ENCODE measurements at places on chromosomes 13 and 19. TPM values are rescaled to one million over a fixed set of nuclear protein-coding genes. Genes with fewer than 3 reads are reported as not detected.
A peak's percentile ranks its signal among the peaks of the same experiment; 100 is the strongest.

GRCh38 chr13:46620029-46620428, 67.1 kb downstream of the LRCH1 start:
- DNase-seq = no peak

- no peak for DNase-seq
Measured at GRCh38 chr19:35852029-35852780, at the start of gene NPHS1. Gene NPHS1, minus strand, starts transcription at chr19:35852504. Its CDS starts 667 bp downstream, at chr19:35851837.

GRCh38 chr19:27775395-27775794, 1437.6 kb downstream of the UQCRFS1 start:
- no peak for DNase-seq

DNA sequence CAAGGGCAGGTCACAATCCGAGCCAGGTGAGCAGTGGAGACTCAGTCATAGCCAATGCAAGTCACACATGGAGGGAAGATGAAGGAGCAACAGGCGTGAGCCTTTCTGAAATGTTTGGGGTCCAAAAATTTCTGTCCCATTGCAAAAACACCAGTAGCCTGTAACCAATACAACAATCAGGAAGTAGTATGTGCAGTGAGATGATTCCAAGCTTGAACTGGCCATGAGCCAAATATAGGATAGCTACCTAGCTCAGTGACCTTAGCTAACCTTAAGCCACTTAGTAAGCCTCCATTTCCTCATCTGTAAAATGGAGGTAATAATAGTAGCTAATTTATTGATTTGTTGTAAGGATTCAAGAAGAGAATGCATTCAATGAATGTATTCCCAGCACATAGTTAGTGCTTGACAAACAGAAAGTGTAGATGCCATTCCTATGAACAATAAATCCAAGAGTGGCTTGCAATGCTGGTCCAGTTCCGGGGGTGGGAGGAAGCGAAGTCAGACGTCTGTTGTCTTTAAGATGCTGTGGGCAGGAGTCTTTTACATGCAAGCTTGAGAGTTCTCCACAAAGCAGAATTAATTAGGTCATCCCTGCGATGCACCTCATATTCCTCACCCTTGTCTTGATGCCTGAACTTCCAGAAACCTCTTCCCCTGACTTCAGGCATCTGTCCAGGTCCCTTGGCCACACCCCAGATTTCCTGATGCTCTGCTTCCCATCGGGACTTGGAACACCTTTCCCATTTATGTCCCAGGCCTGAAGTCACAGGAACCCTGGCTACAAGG, 195.7 kb upstream of the UBL3 start:
- DNase-seq = no peak

- DNase-seq = no peak
Measured at GRCh38 chr19:15403151-15403531, 15.6 kb downstream of the AKAP8L start.

DNA sequence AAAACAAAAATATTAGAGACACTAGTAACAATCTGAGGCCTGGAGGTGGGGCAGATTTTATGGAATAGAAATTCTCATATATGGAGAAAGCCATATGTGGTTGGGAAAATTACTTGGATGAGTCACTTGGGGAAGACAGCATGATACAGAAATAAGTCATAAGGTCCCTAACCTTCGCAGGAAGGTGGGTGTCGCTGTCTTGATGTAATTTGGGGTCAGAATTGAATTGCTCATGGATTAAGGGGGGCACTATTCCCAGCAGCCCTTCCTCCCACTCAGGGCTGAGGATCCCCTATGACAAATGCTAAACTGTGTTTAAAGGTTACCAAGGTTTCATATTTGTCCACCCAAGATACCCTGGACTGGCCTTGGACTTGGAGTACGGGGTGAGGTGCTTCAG, 5.0 kb downstream of the RDH8 start:
- no peak for DNase-seq

DNA sequence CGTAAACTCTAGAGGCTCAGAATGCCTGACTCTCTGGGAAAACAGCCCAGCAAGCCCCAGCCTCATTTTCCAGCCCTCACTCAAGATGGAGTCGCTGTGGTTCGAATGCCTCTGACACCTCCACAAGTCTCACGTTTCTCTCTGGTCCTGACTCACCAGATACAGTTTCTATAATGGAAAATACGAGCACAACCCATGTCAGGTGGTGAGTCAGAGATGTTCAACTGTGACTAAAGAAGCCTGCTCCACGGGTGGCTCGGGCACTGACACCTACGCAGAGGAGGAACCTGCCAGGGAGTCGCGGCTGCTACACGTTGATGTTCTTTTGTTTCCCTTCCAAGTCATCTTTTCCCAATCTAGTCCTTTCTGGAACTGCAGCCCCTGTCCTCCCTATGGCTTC, 87.1 kb upstream of the STK24 start:
- DNase-seq = peak; percentile 74

DNA sequence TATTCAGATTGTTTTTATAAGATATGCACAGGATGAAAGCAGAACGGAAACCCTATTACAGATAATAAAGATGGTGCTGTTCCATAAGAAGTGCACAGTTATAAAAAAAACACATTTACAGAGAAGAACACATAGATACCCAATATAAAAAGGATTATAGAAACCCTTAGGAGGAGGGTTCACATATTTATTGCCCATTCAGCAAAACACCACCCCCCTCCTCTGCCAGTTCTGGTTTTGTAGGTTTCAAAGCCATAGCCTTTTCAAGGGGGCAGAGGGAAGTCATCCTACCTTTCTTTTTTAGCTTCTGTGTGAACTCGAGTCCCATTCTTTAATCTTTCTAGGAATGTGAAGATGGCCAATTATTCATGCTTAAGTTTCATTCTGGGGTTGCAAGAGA, 511.2 kb downstream of the GPC5 start:
- DNase-seq = no peak

DNA sequence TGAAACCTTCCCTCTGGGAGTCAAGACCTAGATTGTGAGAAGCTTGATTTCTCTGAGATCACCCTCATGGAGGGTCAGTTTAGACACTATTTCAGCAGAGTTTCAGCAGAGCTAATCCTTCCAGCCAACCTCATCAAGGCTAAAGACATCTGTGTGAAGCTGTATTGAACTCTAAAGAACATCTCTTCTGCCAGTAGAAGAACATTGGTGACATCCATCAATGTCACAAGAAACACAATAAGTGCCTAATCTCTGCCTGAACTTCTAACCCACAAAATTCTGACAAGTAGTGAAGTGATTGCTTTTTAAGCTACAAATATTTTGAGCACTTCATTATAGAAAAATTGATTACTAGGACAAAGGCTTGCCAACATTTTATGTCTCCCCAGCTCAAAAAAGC, 475.8 kb upstream of the PCDH20 start:
- no peak for DNase-seq

GRCh38 chr13:23852351-23852750, 36.8 kb downstream of the MIPEP start:
- no peak for DNase-seq

GRCh38 chr13:85216576-85216975, 582.6 kb downstream of the SLITRK6 start:
- no peak for DNase-seq

GRCh38 chr13:49086722-49087121, 111.0 kb downstream of the FNDC3A start:
- no peak for DNase-seq

GRCh38 chr19:21576481-21576880, 71.1 kb downstream of the ZNF429 start:
- no peak for DNase-seq

Gene CDADC1
- total RNA-seq = 9.0 TPM

Gene IZUMO4
- 23.0 TPM for total RNA-seq

Gene CEACAM3
- not detected for total RNA-seq

Gene TFDP1
- 174 TPM for total RNA-seq

Gene UPK1A
- total RNA-seq = 1.8 TPM

Gene C3
- 1.1 TPM for total RNA-seq

Gene C19orf73
- 1.5 TPM for total RNA-seq

Gene VSTM1
- not detected for total RNA-seq

Gene OR7D2
- total RNA-seq = not detected

Gene ZNF208
- 1.2 TPM for total RNA-seq

Gene CPAMD8
- total RNA-seq = not detected
